ENCODE measurements at places on chromosomes 5 and 9.

DNA sequence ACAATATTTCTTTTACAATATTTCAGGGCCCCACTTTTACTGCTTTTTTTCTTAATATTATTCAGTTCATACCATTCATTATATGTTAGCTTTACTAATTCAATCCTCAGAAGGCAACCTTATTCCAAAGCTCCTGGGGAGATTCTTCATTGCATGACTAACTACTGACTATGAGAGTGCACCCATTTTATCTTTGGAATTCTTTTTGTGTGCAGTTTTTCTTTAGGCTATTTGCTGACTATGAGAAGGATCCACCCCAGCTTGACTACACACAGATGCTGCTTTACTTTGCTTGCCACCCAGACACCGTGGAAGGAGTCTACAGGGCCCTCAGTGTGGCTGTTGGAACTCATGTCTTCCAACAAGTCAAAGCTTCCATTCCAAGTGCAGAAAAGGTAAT is 56.9 kb upstream of the IL7R start:
- no peak for DNase-seq

GRCh38 chr5:150625831-150626746 is 14.4 kb upstream of the SYNPO start:
- no peak for DNase-seq

GRCh38 chr9:108473209-108474112 is 382.3 kb downstream of the ACTL7B start:
- no peak for DNase-seq

GRCh38 chr5:114362197-114362976 is 517 bp downstream of the KCNN2 start:
- DNase-seq: no peak

- no peak for DNase-seq
Measured at GRCh38 chr5:129046151-129046550, 48.4 kb upstream of the ISOC1 start.

DNA sequence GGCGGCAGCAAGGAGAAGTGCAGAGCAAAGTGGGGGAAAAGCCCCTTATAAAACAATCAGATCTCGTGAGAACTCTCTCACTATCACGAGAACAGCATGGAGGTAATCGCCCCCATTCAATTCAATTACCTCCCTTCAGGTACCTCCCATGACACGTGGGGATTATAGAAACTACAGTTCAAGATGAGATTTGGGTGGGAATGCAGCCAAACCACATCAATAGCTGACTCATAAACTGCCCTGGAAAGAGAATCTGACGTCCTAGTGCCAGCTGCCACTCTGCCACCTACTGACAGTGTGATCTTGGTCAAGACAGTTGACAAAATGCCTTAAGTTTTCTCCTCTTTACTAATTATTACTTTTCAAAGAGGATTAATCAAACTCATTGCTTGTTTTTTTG is 128.3 kb downstream of the GPBP1 start:
- DNase-seq: no peak

DNA sequence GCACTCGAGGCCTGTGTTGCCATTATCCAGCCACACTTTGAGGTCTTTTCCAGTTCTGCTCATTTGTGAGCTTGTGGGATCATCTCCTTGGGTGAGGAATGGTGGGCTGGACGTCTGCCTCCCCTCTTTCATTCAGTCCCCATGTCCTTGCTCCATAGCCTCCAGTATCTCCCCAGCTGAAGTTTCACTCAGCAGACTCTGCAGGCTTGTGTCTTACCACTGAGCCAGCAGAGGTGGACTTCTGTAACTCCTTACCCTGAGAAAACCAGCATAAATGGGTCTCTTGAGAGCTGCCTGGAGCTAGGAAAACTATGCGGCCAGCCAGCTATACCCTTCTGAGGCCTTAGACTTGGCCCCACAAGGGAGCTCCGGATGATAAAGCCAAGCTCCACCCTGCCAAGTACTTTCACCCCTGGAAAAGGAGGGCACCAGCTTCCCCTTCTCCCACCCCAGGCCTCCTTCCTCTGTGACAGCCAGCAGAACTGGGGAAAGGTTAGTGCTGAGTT is 12.2 kb downstream of the IRF1 start:
- DNase-seq: no peak

All from SHP77 (cell line).